ENCODE measurements at places on chromosomes 6 and 20.

DNA sequence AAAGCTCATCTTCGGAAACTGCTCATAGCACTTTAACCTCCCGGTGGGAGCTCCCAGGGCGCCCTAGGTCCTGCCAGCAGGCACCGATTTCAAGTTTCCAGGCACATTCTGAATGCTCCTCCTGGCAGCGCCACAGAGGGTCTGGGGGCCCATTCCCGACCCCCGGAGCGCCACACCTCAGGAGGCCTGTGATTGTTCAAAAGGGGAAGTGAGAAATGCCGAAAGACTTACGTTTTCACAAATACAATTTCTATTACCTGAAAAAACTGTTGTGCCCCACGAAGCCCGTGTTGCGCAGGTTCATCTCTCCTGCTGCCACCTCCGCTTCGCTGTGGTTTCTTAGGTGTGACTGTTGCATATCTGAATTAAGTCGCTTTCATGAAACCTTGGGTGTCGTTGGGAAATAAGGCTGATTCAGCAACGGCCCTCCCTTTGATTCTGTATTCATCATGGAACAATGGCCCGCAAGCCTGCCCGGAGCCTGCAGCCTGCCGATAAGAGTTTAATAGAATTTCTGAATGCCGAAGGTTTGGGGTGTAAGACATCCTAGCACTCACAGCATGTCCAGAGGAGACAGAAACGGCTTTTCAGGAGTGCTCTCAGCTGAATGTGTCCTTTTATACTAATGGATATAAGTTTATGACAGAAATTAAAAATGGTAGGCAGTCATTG is 1.9 kb upstream of the MYT1 start:
- no peak for DNase-seq

GRCh38 chr20:53926428-53927028 is 143.9 kb downstream of the BCAS1 start:
- DNase-seq: no peak

DNA sequence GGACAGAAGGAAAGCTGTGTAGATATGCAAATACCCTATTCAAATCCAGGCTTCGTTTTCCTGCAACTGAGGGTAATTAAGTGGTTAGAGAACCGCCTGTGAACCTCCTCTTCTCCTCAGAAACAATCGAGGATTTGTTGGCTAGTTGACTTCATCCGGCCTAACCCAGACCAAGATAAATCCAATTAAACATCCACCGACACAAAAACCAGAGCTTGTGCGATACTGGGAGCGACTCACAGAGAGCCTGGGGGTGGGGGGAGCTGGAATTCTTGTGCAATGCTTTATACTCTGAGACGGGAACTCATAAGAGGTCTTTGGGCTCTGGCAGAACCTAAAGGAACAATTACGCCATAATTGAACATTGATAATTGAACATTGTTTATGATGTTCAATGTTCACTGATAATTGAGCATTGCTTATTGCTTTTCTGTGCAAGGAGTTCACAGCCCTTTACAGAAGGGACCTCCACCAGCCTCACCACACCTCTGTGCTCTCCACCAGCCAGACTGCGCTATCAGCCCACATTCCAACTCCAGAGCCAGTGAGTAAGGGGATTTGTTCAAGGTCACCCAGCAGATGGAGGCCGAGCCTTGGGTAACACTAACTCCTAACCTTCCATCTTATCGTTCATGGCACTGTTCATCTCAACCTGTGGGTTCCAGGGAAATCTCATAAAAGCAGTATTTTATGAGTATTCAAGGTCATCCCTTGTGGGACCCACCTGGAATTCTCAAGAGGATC is 429.6 kb upstream of the JARID2 start:
- DNase-seq: no peak

DNA sequence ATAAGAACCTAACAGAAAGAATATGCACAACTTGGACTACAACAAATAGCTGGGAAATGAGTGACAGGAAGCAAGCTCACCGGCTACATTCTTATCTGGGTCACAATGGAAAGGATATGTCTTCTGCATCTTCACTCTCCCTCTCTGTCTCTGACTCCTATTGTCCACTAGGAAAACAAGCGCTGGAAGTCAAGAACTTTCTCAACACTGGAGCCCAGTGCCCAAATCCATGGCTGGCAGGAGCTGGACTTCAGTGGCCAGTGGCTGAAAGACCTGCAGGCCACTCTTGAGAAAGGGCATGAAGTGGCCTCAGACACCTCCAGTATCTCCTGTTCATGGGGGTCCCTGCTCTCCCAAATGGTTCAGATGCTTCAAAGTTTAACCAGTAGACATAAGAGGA is 62.0 kb downstream of the FAM50B start:
- DNase-seq: no peak

All from vagina (tissue), 2 donors.